ENCODE measurements at places on chromosomes 2 and 18.

DNA sequence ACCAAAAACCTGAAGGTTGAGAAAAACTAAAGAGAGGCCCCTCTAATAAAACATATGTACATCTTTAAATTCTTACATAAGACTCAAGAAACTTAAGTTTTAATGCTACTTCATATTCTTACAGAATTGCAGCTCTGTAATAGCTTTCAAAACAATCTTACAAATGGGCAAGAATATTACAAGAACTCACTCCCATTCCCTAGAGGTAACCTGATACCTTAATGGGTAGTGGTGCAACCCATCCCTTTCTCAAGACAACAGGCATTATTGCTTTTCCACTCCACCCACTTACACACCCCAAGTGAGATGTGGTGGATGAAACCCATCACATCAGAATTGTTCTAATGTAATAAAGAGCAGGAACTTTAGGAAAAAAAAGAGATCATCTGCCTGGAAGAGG lies 103.7 kb downstream of the RBMS1 start:
- no peak for DNase-seq

DNA sequence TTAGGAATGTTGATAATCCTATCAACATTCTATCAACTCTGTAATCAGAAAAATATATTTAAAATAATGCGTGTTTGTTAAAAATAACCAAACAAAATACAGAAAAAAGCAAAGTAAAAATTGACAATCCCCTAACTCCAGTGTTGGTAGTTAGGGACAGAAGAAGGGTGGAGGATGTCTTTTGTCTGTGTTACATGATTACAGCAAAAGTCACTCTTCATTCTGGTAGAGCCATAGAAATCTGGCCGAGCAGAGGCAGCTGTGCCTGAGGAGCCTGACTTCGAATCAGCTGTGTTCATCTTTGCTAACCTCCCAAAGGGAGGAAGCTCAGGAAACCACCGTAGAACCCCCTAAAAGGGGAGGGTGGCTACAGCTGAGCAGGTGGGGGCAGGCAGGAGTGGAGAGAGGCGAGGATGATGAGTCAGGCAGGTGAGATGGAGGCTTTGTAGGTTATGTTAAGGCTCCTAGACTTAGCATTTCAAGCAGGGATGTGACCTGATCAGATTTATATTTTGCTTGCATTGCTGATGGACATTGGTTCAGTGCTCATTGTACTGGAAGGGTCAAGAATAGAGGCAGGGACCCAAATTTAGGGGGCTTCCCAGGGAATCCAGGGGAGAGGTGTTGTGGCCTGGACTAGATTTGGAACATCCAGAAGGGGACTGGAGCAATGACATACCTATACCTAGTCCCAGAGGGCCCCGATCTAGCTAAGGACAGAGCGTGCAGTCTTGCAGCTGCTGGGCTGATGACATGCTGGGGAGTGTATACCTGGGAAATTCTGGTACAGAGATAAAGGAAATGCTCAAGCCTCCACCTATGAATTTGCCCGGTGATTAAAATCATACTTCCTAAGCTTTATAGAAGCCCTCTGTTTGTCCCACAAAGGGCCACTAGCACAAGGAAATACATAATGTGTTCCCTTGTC lies 95.7 kb downstream of the NEDD4L start:
- DNase-seq: no peak

DNA sequence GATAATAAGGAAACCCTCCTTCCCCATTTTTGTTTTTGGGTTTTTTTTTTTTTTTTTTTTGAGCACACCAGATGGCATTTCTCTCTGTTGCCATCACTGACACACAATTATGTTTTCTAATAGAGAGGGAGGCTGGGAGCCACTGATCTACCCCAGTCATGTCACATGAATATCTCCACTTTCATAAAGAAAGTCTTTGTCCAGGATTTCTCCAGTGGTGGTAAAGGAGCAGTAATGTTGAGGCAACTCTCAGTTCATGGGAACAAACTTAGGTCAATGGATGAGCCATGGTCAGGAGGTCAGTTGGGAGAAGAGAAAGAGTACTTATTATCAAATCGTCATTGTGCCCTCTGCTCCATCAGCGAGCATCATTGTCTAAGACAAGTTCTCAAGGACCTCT lies 603.7 kb downstream of the ARHGAP15 start:
- DNase-seq: no peak

DNA sequence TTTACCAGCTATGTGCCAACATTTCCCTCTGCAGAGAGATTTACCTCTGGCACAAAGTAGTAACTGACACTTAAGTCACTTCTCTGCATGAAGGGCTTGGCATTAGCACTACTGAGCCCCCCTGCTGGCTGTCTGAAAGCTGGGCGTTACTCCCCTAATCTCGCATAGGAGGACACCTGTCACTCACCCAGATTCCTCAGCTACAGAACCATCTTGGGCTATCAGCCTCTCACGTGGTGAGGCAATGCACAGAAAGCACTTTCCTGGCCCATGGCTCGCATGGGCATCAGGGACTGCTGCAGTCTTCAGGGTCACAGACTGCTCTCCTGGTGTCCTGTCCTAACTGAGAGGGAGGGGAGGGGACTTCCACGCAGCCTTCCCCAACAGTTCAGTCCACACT lies 12.0 kb downstream of the SERPINE2 start:
- DNase-seq: no peak

DNA sequence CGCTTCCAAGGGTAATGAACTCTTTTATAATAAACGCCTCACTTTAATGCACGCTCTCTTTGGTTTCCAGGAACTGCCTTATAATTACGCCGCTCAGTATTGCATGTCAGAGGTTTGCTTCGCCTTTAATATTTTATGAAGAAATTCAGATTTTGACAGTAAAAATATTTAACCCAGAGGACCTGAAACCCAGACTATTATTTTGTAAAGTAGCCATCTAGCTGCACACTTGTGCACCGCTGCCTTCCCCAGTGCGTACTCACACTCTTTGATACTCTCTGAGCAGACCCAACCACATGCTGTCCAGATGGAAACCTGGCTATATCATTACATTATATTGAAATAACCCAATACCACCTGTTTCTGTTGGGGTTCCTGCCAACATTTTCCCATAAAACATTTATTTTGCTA lies 270.1 kb downstream of the C1D start:
- DNase-seq: no peak

DNA sequence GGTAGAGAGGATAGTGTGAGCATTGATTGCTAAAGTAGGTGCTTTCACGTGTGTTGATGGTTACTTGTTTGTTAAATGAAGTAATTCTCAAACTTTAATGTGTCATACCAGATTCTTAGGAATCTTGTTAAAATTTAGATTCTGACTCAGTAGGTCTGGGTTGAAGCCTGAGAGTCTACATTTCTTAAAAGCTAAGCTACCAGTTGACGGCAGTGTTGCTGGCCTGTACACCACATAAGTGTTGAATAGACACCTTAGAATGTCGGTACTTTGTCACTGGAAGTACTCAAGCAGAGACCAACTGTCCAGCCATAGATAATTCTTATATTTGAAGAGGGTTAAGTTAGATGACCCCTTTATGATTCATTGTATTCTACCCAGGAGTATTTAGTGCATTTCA lies 79.8 kb downstream of the ACVR2A start:
- no peak for DNase-seq

- DNase-seq: no peak
These were observed 76.0 kb downstream of the SS18 start for GRCh38 chr18:26014462-26014861.

DNA sequence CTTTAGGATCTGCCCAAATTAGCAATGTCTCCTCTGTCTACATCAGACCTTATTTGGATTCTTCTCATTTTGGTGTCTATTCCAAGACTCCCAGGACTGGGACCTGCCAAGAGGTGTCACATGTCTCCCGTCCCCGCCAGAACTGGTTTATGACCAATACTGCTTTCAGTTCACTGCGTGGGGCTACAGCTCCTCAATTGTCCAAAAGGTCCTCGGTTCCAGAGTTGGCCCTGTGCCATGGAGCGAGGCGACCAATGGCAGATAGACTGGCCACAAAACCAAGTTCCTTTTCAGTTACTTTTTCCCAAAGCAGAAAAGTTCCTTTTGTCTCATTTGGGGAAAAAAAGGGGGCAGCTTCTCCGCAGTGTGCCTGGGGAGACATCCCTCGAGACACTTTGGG lies 144.1 kb upstream of the ZNF236 start:
- no peak for DNase-seq

Data from Jurkat, Clone E6-1 (cell line).